ENCODE measurements at places on chromosomes 1 and 21.

DNA sequence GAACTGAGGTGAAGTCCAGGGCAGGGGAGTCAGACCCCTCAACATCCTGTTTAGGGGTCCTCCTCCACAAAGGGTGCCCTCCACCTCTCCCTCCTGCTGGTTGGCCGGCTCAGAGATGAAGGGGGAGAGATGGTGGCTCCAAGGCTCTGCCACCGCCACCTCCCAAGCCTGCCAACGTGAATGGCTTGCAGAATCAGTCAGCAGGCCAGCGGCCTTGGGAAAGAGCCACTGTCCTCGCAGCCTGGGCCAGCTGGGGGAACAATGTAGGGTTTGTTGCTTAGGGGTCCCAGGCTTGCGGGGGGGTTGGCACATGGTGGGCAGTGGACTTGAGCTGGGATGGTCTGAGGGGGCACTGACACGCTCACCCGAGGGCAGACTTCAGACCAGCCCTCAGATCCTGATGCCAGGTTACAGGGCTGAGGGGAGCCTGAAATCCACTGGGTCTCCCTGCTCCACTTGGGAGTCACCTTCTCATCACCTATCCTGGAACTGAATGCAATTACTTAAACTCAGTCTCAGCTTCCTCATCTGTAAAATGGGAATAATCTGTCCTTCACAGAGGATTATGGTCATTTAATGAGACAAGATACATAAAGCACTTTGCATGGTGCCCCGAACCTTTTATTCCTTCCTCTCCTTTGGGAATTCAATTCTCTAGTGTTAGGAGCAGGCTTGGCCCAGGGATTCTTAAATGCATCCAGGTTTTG, 8.3 kb downstream of the GPR37L1 start:
- DNase-seq: no peak

DNA sequence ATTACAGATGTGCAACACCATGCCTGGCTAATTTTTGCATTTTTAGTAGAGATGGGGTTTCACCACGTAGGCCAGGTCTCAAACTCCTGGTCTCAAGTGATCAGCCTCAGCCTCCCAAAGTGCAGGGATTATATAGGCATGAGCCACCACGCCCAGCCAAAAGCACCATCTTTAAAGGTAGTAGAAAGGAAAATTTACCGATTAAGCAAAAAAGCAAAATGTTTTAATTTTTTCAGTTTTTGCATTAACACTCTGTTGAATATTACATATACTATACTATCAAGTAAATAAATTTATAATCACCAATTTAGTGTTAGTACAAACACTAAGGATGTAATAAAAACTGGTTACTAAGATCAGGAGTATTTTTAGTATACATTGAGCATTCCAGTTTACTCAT, 20.6 kb downstream of the RC3H1 start:
- DNase-seq: no peak

- no peak for DNase-seq
Measured at GRCh38 chr1:8107897-8108296, 81.8 kb upstream of the ERRFI1 start.

DNA sequence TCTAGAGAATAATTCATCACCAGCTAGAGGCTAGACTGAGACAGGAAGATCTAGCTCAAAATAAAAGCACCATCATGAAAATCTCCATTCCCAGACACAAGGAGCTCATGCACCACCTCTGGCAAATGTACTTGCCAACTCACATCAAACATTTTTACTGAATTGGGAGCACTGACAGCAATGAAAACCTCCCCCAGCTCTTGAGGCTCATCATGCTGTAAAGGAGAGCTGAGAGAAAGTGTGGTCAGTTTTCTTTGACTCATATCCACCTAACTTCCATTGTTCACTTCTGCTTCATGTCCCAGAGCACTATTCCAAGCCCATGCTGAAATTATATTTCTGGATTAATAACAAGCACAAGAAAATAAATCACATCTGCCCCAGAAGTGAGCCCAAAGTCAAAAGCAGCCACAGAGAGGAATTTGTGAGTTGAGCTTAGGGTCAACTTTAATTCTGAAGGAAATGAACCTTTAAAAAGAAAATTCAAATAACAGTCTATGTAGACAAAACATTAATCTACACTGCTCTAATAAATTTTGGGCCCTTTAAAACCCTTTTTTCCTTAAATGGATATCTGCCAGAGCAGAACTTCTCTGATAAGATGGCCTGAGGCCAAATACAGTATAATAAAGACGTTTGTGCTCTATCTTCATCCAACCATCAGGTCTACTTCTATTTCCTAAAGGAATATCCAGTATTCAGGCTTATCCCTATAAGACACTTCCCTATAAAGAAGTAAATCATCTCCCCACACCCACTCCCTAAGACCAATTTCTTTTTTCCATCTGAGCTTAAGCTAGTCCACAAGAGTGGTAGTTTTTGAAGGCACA, 85.9 kb upstream of the ADAM30 start:
- DNase-seq: no peak

- DNase-seq: no peak
Measured at GRCh38 chr1:79006564-79006963, at the start of gene ADGRL4. Gene ADGRL4 (minus strand): TSS chr1:79006730. CDS start chr1:79006654, 76 bp downstream.

DNA sequence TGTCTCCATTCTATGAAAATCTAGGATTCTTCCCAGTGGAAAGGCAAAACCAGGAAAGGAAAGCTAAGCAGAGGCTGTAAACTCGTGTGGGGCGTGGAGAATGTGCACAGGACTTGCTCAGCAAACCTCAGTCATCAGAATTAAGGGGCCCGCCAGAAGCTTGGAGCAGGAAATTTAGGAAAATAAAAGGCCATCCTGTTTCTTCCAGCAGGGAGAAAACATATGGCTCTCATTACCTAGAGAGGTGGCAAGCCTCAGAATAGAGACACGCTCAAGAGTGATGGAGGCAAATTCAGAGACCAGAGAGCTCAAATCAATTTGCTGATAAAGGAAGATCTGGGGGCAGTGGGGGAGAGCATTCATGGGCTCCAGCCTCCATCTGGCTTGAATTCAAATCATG, 151.9 kb upstream of the KLHDC7A start:
- no peak for DNase-seq

GRCh38 chr1:177069490-177069889, 95.0 kb downstream of the ASTN1 start:
- DNase-seq: no peak

- no peak for DNase-seq
Measured at GRCh38 chr1:54305906-54306514, 100.2 kb downstream of the SSBP3 start.

- DNase-seq: no peak
Measured at GRCh38 chr1:28578696-28579218, 13.3 kb upstream of the RAB42 start.

DNA sequence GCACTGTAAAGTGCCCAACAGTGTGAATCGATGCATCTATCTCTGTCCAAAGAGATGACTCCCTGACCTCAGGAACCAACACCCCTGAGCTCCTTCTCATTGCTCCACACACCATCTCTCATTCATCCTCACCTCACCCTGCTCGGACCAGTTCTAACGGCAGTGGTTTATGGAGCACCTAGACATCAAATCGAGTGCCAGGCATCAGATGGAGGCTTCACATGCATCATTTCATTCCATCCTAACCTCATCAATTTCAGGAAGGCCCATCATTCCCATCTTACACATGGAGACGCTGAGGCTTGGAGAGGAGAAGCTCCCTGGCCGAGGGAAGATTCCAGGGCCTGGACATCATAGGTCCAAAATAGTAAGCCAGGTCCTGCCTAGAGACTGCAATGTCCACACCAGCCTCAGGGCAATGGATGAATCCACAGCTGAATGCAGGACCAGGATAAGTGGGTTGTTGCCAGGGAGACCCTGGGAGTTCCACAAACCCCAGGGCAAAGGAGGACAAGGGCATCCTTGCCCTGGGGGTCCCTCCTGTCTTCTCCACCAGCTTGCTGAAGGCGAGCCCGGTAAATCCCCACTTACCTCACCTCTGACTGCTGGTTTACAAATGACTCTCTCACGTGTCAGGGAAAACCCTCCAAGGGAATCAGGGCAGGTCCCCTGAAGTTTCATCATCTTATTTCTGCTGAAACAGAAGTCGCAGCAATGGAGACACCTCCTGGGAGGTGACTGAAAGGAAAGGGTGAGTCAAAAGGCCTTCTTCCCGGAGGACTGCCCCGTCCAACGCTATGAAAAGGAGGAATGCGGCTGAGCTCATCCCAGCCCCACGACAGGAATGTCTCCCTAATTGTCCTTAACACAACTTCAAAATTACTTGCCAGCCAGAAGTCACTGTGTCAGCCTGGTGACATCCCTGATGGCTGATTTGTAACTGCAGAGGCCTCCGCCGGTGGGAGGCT, 9.0 kb upstream of the IFFO2 start:
- DNase-seq: no peak

- DNase-seq: no peak
Measured at GRCh38 chr1:93635614-93636543, 45.8 kb downstream of the BCAR3 start.

DNA sequence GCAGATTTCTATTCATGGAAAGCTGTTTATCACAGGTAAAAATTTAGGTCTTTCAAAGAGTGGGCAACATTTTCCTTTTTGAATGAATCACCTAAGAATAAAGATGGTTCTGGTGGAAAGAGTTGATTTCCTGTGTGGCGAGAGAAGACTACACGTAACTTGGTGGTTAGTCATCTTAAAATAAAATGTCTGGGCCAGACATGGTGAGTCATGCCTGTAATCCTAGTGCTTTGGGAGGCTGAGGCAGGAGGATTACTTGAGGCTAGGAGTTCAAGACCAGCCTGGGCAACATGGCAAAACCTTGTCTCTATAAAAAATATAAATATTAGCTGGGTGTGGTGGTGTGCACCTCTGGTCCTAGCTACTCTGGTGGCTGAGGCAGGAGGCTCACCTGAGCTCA, 65.7 kb downstream of the DISP1 start:
- no peak for DNase-seq

All from CD4-positive, alpha-beta T cell (primary cell).